ENCODE measurements at places on chromosomes 5 and 9.

GRCh38 chr5:78300464-78301045 lies 6.1 kb upstream of the AP3B1 start:
- no peaks in the 10 kb centered on the region for H3K4me1 ChIP-seq
- no peak overlapping the region for H3K4me3 ChIP-seq
- no peak for DNase-seq
- no peaks in the 10 kb centered on the region for H3K27me3 ChIP-seq
- no peaks in the 10 kb centered on the region for H3K36me3 ChIP-seq

- H3K4me1 ChIP-seq = no peaks in the 10 kb centered on the region
- no peak for DNase-seq
- H3K27ac ChIP-seq = no peak overlapping the region
- H3K4me3 ChIP-seq = no peak overlapping the region
- H3K36me3 ChIP-seq = no peaks in the 10 kb centered on the region
These were observed 10.4 kb downstream of the KIF12 start for GRCh38 chr9:114088571-114089170.

DNA sequence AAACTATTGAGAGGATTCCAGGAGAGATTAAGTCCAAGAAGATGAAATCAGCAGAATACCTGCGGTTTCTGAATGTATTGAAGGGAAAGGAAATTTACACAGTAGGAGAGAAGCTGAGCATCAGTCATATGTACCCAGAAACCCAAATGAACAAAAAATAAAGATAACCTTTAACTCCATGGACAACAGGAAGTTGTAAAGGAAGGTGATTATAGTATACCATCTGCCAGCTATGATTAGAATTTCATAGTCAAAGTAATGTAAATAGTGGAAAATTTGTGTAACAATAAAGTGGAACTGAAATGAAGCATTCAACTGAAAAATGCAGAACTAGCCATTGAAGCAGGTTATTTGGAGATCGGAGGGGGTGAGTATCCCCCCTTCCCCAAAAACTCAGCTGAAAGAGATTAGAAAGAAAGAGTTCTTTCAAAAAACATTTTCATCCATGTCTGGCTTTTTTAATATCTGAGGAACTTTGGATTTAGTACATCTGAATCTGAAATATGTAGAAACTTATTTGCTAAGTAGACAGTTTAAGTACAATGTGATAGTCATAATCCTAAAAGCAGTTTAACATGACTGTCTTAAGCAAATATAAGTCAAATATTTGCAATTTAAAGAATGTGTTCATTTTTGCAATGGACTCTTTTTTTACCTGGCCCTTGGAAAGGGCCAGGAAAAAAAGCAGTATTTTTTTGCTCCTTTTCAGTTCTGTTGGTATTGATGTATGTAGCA lies 58.4 kb downstream of the APC start:
- H3K4me1 ChIP-seq = no peaks in the 10 kb centered on the region
- H3K4me3 ChIP-seq = no peak overlapping the region
- H3K27me3 ChIP-seq = no peaks in the 10 kb centered on the region
- DNase-seq = no peak
- H3K27ac ChIP-seq = no peak overlapping the region
- peaks cover 34% of the 10 kb centered on the region for H3K36me3 ChIP-seq

GRCh38 chr9:129317179-129318011 lies 139.3 kb upstream of the IER5L start:
- no peak for DNase-seq
- no peaks in the 10 kb centered on the region for H3K36me3 ChIP-seq
- H3K27me3 ChIP-seq = no peaks in the 10 kb centered on the region
- H3K27ac ChIP-seq = peak overlapping the region; percentile 96

DNA sequence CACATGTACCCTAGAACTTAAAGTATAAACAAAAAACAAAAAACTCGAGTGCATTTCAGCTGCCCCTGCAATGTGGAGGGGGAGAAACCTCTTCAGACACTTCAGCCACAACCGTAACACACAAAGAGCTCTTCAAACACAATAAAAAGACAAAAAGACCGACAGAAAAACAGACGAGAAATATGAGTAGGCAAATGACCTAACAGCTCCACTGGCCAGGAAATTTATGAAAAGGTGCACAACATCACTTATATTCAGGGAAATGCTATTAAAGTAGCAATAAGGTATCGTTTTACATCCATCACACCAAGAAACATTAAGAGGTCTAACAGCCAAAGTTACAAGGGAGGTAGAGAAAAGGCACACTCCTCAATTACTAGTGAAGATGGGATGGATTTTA lies 6.2 kb downstream of the ZBED3 start:
- no peak for DNase-seq
- no peak overlapping the region for H3K27ac ChIP-seq
- no peak overlapping the region for H3K4me3 ChIP-seq

All from thoracic aorta (tissue), 2 donors.